ENCODE measurements at places on chromosomes 11 and 22.

GRCh38 chr11:3123305-3123704 lies 41.8 kb downstream of the OSBPL5 start:
- no peak for DNase-seq

DNA sequence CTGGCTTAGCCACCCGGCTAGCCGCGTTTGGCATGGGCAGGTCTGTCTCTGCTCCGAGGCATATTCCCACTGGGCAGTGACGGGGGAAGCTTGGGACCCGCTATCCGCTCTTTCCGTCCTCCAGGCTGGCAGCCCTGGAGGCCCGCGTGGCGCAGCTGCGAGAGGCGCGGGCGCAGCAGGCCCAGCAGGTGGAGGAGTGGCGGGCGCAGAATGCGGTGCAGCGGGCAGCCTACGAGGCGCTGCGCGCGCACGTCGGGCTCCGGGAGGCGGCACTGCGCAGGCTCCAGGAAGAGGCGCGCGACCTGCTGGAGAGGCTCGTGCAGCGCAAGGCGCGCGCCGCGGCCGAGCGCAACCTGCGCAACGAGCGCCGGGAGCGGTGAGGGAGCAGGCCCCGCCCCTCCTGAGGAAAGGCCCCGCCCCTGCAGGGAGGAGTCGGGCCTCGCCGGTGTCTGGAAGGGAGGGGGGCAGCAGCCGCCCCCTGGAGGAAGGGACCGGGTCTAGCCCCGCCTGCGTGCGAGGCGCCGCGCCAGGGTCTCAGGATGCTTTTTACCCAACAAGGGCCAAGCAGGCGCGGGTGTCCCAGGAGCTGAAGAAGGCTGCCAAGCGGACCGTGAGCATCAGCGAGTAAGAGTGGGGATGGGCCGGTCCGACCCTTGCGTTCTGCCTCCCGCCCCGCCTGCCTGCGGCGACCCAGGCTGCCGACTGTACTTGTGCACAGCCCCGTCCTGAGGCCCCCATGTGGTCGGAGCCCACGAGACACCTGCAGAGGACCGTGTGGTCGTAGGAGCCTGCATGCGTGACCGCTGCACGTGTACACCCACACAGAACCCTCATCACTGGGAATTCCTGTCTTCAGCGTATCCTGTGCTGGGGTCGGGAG lies 7.9 kb downstream of the ATG16L2 start:
- DNase-seq: peak; percentile 88

- no peak for DNase-seq
Observed at GRCh38 chr11:96241331-96241841, 101.6 kb downstream of the MAML2 start.

DNA sequence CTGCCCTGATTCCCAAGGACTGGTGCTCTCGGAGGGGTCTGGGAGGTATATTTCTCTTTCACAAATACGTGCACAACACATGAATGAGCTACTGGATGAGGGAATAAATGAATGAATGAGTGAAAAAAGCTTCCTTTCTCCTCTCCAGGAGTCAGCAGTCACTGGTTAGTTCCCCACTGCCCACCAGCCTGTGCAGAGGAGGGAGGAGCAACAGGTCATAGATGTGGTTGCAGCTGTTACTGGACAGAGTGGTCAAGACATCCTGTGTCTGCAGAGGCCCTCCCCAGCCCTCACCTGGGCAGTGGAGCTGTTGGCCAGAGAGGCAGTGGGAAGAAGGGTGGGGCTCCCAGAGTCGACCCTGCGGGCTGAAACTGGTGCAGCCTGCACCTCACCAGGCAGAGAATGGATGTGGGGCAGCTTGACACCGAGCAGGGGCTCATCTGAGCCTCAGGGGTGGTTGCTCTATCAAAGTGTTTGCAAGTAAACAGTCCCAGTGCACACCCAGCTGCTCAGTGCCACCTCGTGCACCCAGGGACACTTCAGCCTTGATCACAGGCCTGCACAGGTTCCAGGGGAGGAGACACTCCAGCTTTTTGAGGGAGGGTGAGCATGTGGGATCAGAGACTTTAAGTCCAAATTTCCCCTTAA lies 1.4 kb upstream of the VPREB1 start:
- DNase-seq: no peak

DNA sequence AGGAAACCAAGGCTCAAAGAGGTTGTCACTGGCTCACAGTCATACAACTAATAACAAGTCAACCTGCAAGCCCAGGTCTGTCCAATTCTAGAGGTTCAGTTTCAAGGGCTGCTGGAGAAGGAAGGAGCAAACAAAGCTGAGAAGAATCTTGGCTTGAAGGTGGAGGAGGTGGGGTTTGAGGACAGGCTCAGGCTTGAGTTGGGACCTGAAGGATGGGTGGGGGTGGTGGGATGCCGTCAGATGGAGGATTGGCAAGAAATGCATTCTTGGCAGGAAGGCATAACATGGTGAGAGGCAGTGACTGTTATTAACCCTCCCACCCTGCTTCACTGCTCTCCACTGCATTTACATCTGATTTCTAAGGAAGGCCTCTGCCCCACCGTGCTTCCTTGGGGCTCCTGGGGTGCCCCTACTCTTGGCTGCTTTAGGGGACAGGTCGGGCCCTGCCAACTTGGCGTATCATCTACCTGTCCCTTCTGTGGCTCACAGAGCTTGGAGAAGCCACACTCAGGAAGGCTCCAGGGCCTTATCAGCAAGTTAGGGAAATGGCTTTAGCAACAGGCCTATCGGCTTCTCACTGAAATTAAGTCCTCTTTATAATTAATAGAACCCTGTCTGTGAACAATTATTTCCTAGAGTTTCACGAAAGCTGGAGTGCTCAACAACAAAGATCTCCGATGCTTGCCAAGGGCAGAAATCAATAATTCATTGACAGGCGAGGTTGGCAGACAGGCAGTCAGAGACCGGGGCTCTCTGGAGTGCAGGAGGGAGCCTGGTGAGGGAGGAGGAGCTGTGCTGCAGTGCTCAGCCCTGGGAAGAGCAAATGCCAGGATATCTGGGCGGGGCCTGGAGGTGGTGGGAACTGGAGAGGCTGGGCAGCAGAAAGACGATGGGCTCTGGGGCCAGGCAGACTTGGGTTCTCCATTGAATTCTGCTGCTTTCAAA lies 84.9 kb upstream of the NARS2 start:
- no peak for DNase-seq
